Cerebellar nuclear complex (tissue), 1 donor: ENCODE measurements at places on chromosomes 2 and 18.

GRCh38 chr2:83221258-83221657 lies 1237.8 kb downstream of the SUCLG1 start:
- DNase-seq: no peak

DNA sequence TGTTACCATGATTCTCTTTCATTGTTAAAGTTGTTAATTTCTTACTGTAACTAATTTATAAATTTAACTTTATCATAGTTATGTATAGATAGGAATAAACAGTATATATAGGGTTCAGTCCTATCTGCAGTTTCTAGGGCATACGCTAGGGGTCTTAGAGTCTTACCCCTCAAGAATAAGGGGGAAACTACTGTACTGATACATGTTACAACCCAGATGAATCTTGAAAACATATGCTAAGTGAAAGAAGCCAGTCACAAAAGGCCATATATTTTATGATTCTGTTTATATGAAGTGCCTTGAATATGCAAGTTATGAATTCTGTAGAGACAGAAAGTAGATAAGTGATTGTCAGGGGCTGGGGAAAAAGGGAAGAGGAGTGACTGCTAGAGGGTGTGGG lies 52.4 kb downstream of the RTN4 start:
- DNase-seq: no peak

GRCh38 chr2:182592691-182593393 lies 123.2 kb upstream of the DNAJC10 start:
- DNase-seq: no peak

DNA sequence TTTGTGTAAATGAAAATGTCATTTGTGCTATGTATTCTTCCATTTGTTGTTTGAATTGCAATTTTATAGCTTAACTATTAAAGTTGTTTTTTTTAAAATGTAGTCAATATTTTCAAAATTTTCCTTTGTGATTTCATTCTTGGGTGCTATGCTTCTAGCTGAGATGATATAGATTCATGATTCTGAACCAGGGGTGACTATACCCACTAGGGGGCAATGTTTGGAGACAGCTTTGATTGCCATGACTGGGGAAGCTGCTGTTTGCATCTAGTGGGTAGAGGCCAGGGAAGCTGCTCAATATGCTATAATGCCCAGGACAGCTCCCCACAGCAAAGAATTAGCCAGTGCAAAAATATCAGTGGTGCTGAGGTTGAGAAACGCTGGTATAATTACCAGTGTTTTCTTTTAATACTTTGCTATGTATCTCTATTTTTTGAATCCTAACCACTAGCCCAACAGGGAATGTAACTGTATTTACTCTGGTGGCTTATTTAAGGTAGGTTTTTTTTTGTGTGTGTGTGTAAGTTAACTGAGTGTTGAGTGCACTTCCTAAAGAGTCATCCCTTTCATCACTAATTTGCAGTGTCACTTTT lies 99.7 kb downstream of the MEP1B start:
- no peak for DNase-seq

DNA sequence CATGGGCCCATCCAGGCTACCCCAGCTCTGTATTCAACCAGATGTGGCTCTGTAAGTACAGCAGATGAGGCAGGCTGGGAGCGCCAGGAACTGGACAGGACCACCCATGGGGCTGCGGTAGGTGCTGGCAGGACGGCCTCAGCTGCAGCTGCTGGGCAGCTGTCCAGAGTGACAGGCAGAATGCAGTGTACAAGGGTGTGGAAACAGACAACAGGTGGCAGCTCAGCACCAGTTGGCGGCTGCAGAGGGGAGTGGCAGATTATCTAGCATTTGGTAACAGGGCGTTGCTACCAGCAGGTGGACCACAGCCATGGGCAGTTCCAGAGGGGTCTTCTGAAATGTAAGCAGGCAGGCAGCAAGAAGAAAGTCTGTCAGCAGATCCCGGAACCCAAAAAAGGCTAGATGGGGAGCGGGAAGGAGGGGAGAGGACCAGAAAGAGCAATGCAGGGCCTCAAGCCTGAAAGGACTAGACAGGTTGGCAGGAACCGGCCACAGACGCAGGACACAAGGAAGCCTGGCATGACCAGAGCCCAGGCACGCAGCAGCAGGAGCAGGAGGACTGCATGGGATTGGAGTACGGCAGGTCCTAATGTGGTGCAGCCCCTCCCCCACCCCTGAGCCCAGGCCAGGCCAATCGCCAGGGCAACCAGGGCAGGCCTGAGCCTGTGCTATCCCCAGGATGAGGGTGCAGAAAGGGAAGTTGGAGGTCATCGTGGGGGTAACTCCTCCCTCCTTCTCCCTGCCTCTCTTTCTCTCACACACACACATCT lies 24.7 kb downstream of the PKDCC start:
- DNase-seq: no peak

DNA sequence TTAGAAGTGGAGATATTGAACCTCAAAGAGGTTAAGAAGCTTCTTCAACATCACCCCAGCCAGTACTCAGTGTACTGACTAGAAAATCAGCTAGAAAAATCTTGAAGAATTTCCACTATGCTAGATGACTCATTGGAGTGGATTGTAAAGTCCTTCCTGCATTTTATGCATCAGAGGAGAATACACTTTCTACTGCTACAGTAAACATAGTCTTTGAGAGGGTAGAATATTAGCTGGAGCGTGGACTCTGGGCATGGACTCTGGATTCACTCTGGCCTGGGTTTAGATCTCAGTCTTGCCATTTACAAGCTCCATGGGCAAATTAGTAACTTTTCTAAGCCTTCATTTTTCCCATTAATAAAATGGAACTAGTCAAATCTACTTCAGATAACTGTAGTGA lies 215.9 kb downstream of the IRS1 start:
- no peak for DNase-seq

DNA sequence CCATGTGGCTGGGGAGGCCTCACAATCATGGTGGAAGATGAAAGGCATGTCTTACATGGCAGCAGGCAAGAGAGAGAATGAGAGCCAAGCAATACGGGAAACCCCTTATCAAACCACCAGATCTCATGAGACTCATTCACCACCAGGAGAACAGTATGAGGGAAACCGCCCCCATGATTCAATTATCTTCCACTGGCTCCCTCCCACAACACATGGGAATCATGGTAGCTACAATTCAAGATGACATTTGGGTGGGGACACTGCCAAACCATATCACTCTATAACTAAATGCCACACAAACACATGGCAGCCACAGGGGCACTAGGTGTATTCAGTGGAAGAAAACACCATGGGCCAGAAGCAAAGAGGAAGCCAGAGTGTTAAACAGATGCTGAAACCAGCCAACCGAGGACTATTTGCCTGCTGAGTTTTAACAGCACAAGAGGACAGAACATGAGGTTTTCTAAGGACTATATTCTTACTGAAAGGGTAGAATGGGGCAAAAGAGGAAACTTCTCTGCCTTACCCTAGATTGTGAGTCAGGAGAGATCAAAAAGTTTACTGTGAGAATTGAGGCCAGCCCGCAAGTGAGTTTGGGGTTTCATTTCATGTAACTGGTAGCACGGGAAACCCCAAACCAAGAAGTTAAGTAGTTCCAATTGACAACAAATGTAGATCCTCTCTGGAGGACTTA lies 49.2 kb downstream of the SIGLEC15 start:
- DNase-seq: no peak

GRCh38 chr2:138029276-138029675 lies 65.0 kb downstream of the HNMT start:
- DNase-seq: no peak

DNA sequence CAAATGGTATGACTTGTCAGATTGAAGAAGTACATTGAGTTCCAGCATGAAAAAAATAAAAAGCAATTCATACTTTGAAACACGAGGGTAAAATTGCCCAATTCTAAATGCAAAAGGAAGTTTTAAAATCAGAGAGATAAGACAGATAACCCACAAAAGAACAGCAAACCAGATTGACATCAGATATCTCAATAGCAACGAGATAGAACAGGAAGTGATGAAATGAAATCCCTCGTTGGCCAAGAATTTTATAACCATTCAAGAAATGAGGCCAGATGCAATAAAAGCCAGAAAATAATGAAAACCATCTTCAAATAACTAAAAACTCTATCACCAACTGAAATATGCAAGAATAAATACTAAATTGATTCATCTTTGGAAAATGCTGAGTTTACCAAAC lies 172.8 kb downstream of the CD226 start:
- DNase-seq: no peak

- no peak for DNase-seq
Measured at GRCh38 chr18:24076950-24077349, 61.9 kb upstream of the CABYR start.

DNA sequence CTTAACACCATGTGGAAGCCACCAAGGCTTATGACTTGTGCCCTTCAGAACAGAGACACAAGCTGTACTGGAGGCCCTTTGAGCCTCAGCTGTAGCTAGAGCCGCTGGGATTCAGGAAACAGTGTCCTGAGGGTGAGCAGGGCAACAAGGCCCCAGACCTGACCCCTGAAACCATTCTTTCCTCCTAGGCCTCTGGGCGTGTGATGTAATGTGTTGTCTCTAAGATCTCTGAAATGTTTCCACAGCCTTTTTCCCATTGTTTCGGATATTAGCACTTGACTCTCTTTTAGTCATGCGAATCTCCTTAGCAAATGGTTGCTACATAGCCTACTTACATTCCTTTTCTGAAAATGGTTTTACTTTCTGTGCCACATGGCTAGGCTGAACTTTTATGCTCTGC lies 114.9 kb downstream of the CD8B2 start:
- DNase-seq: no peak

GRCh38 chr2:109703077-109703476 lies 88.9 kb downstream of the SOWAHC start:
- DNase-seq: no peak

DNA sequence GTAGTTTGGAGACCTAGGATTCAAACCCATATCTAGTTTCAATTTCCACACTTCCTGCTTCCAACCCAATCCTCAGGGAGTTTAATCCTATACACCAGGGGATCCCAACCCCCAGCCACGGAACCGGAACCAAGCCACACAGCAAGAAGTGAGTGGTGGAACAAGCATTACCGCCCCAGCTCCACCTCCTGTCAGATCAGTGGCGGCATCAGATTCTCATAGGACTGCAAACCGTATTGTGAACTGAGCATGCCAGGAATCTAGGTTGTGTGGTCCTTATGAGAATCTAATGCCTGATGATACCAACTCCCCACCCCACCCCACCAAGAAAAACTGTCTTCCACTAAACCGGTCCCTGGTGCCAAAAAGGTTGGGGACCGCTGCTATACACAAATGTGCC lies 52.5 kb downstream of the PRPF40A start:
- no peak for DNase-seq

GRCh38 chr2:223712642-223713041 lies 110.5 kb upstream of the SCG2 start:
- DNase-seq: no peak

DNA sequence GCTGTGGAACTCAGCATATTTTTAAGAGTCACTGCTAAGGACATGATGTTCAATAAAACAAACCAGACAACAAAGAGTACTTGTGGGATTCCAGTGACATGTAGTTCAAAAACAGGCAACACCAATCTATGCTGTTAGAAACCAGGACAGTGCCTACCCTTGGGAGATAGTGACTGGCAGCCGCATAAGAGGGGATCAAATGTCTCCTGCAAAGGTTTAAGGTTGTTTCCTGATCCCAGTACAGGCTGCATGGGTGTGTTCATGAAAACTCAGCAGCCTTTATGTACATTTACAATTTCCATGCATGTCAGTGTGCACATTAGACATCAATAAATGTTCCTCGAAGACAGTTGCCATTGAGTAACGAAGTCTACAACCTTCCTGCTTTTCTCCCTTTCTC lies 183.8 kb downstream of the PID1 start:
- no peak for DNase-seq

- no peak for DNase-seq
Measured at GRCh38 chr2:216345846-216346245, 26.4 kb downstream of the MARCHF4 start.

GRCh38 chr2:9225806-9226205 lies 19.2 kb downstream of the ASAP2 start:
- no peak for DNase-seq

DNA sequence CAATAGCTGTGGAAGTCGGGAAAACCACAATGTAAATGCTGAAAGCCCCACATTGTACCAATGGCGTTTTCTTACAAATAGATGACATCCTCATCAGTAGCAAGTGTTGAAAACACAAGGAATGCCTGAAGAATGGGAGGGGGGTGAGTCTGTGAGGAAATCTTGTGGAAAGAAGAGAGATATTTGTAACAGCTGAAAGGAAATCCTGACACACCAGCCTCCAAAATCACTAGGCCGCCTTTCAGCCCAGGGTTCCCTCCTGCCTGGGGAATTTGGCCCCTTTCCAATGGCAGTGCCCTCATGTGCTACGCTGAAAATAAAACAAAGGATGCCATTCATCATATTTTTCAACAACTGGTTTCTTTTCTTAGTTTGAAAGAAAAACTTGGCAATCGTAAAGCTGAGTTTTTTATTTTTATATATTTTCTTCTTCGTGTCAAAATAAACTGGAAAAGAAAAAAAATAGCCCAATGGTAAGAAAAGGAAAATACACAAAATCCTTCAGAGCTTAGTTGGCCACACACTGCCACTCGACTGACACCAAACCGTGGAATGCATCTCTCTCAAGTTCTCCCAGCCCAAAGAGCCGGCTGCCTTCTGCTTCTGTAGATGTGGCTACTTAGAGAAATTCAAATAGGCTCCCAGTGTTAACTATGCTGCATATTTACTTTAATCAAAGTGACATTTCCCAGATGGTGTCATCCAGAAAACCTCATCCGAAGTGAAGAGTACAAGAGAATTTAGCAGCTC lies 52.0 kb downstream of the FTCDNL1 start:
- no peak for DNase-seq

GRCh38 chr18:25604894-25605597 lies 253.1 kb upstream of the ZNF521 start:
- no peak for DNase-seq

DNA sequence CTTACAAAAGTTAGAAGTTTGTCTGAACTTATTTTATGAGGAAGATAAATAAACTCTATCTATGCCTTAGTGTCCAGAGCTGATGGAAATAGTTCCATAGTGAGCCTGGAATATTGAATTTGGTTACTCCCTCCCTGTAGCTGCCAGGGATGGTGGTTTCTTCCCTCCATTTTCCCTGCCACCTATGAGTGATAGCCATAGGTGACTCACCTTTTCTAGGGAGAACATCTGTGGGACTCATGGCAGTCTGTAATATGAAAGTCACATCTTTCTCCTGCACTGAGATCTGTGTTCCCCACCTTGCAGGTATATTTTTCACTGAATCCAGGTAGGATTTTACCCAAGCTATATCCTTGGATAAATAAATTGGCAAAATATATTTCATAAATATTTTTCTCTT lies 148.8 kb downstream of the TPGS2 start:
- no peak for DNase-seq

DNA sequence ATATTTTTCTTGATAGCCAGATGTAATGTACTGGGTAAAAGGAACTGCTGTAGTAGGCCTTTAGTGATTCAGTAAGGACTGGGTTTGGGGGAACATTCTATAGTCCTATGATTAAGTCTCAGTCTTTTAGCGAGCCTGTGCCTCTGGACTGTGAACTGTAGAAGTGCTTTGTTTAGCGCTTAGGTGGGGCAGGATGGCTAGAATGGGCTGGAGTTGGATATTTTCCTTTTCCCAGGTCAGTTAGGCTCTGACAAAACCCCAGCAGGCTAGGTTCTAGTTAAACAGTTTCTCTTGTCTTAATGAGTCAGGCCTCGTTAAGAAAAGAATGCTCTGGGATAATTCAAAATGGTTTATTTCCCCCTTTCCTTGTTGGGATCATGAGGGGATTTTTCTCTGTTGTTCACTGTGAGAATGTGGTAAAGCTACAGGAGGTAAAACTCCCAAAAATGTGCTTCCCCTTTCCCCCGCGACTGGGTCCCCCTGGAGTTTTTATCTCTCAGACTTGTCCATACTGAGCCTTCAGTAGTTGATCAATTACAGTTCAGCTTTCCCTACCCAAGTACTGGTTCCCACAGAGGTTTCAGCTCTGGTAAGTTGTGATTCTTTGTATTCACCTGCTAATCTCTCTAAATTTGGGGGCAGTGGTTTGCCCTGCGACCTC lies 31.5 kb downstream of the EHBP1 start:
- no peak for DNase-seq
